Hypothalamus (tissue), 51 donors: ENCODE measurements at places on chromosomes 3 and 15.

DNA sequence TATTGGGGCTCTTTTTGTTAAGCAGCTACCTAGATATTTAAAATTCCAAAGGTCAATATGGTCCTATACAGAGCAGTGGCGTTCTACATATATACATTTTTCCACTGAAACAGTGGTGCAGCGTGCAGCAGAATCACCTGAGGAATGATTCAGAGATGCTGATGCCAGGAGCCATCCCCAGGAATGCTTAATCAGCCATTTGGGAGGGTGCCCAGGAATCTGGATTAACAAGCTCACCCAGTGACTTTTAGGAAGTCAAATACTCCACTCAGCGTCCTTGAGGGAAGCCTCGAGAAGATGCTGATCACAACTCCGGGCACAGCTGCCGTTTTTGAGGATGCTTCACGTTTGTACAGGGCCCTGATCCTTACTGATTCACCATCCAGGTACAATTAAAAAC lies 82.6 kb upstream of the ARHGEF3 start:
- DNase-seq = no peak

GRCh38 chr3:97417-98258 lies 98.9 kb upstream of the CHL1 start:
- DNase-seq = no peak

- DNase-seq = no peak
These were observed 84.7 kb upstream of the PTX3 start for GRCh38 chr3:157351981-157352380.

GRCh38 chr3:141093397-141093796 lies 42.2 kb downstream of the SPSB4 start:
- DNase-seq = no peak

- DNase-seq = no peak
These were observed 15.7 kb upstream of the ZXDC start for GRCh38 chr3:126491221-126492013.

DNA sequence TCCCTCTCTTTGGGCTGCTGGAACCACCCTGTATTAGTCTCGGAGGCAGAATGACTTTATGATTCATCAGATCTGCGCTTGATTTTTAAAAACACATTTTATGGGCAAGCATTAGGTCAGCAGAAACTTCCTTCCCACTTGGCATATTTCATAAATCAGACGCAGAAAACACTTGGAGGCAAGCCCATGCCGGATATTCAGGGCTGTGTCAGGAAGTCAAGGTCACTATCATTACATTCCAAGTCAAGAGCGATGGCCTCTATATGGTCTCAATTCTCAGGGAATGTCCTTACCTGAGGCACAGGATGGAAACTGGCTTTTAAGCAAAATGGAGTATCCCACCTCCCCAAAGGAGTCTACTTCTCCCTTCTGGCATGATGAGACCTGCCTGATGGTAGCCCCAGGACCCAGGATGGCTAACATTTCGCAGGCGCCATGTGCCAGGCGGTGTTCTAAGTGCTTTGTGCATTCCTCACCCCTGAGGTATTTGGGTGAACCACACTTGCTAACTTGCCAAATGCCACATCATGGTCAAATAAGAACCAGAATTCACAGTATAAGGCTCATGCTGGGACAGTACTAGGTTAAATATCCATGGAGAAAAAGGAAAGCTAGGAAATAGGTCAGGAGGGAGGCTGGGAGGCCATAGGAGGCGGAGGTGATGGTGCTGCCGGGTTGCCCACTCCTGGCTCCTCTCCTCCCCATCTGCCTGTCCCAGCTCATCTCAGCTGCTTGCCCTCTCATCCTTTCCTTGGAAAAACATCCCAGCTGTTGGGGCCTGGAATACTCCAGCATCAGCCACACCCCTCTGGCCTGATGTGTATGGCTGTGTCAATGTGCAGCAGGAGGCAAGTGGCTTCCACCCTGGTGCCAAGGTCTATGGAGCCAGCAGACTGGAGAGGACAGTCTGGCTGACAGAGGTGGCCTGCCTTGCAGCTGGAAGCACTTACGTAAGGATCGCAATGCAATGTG lies 18.8 kb downstream of the BCL2L10 start:
- DNase-seq = no peak

DNA sequence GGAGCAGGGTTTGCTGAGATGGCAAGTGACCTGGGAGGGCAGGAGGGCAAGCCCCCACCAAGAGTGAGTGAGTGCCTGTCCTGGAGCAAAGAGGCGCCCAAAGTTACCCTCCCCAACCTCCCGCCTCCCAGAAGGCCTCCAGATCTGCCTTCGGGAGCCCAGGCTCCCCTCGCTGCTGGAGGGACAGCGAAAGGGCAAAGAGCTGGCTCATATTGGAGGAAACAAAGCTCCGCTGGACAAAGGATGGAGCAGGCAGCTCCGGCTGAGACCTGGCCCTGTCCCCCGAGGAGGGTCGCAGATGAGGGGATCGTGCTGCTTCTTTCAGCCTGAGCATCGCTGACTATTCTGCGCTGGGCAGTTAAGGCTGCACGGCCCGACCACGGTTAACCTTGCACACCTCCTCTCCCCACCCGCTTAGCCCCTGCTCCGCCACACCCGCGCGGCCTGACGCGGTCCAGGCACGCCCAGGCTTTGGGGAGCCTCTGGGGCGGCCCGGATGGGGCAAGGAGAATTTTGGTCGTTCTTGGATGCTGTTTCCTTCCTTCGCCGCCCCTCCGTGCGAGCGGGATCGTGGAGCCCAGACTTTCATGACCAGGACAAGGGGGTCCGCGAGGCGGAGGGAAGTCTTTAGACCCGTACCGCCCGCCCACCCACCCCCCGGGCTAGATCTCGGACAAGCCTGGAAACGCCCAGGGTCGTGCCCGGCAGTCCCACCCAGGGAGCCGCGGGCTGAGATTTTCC lies 651 bp downstream of the PLCD1 start:
- no peak for DNase-seq

- DNase-seq = no peak
These were observed 50.0 kb upstream of the SMAD6 start for GRCh38 chr15:66651913-66652642.

GRCh38 chr15:48794697-48795134 lies 16.2 kb downstream of the CEP152 start:
- DNase-seq = no peak

GRCh38 chr15:67833710-67834511 lies 5.9 kb downstream of the RNU6-1 start:
- DNase-seq = no peak

GRCh38 chr15:57218826-57219576 lies 157.3 kb upstream of the CGNL1 start:
- no peak for DNase-seq

- no peak for DNase-seq
These were observed 2.5 kb downstream of the TWF2 start for GRCh38 chr3:52236424-52236886.

DNA sequence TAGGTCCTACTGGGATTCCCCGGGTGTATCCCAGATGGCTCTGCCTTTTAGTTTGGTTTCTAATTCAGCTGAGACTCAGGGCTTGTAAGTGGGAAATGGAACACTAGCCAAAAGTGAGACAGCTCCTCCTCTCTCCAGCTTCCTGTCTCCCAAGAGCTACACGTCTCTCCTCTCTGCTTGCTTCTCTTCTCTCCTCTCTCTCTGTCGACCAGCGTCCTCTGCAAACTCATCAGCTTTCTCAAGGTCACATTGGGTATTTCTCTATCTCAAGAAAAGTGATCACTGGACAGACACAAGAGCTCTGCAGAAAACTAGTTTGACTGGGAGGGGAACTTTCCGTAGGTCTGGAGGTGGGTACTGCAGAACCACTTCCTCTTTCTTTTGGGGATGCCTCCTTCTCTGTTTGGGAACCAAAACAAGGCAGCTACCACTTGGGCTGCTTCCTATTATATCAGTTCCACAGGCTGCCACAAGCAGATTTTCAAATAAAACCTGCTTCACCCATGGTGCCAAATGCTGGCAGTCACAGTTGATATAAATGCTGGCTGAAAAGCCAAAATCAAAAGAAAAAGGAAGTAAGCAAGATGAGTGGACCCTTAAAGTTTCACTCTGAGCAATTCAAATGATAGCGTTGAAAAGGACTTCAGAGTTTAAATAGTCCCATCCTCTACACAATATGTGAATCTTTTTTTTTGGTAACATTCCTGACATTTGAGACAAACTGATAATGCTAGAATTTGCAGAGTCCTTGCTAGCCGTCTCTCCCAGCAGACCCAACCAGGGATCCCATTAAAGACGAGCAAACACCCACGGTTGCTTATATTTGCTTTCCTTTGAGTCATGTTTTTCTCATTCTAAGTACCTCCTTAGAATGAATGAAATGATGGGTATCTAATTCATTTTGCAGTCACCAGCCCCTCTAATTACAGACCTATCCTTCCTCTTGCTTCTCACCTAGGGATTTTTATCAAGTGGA lies 7.2 kb upstream of the DYNC1LI1 start:
- DNase-seq = peak; percentile 45

DNA sequence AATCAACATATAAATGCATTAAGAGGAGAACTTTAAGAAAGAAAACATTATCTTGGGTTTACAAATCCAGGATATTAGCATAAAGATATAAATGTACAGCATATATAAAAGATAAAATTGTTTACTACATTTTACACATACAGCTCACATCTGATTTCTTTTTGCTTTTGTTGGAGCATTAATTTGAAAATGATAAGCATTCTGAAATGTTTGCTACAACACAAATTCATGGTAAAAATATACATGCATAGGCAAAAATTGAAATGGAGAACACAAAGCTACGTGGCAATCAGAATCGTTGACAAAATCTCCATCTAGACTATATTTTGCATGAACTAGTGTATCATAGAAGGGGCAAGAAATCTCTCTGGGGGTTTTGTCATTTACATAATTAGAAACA lies 159.1 kb downstream of the TIGIT start:
- no peak for DNase-seq

GRCh38 chr3:184914628-184915027 lies 102.7 kb downstream of the VPS8 start:
- DNase-seq = no peak

- no peak for DNase-seq
These were observed 277.2 kb downstream of the TBL1XR1 start for GRCh38 chr3:176919836-176920765.

DNA sequence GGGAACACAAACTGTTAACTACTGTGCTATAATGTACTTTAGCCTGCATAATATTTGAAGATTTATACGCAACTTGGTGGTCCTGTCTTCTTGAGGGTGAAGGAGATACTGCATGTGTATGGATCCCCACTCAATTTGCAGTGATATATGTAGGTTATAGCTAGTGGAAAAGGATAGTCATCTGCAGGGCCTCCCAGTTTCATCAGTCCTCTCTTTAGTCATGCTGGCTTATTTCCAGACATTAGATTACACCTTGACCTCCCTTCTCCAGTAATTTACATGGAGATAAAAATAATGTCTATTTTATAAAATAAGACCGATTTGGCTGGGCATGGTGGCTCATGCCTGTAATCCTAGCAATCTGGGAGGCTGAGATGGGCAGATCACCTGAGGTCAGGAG lies 3.7 kb downstream of the NR1D2 start:
- no peak for DNase-seq

DNA sequence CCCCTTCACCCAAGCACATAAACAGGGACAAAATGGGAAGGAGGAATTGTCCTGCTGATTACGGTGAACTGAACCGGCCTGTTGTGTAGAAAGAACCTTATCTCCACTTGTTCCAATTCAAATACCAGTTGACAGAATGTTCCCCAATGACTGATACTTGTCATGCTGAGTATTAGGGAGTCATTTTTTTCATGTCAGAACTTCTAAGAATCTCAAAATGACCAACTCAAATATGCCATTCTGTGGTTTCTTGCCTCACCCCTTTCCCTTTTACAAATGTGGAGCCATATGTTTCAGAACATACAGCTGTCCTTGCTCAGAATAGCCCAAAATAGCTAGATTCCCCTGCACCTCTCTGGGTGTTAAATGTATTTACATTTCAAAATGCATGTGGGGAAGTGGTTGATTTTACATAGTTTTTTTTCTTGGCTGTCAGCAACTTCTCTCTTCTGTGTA lies 405.9 kb upstream of the TBL1XR1 start:
- DNase-seq = no peak

DNA sequence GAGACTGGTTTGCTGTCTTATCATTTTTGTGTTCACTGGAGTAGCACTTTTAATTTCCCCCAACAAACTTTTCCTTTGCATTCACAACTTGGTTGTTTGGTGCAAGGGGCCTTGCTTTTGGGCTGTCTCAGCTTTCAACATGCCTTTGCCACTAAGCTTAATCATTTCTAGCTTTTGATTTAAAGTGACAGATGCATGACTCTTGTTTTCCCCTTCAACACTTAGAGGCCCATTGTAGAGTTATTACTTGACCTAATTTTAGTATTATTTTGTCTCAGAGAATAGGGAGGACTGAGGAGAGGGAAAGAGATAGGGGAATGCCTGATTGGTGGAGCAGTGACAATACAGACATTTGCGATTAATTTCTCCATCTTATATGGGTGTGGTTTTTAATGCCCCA lies 340.1 kb upstream of the MANF start:
- DNase-seq = no peak

DNA sequence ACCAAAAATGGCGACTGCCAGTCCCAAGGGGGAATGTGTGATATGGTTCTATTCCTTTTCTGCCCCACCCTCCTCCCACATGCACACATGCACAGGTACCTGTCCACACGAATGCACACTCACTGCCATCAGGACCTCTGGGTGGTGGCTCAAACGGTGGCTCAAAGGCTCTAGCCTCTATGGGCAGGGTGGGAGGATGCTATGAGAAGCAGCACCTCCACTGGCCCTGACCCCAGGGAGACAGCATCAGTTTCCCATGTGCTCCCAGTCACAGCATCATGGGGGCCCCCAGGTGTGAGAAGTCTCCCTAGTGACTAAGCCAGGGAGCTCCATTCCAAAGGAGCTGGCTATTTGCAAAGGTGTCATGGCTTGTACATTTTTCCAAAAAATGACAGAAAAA lies 15.9 kb downstream of the SEMA3G start:
- DNase-seq = no peak

DNA sequence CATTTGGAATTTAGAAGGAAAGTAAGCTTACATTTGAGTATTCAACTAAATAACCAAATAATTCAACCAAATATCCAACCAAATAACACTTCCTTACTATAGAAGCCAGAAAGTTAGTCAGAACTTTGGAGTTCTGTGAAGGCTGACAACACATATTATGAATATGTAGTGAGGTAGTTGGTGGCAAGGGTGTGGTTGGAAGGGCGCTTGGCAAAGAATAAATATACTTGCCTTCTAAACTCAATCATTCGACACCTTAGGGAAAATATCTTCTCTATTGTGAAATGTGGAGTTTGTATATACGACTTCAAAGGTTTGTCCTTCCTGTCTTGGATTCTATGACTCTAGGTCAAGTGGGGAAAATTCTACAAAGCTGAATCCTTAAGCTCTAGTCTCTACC lies 111.7 kb upstream of the OSTN start:
- DNase-seq = no peak

DNA sequence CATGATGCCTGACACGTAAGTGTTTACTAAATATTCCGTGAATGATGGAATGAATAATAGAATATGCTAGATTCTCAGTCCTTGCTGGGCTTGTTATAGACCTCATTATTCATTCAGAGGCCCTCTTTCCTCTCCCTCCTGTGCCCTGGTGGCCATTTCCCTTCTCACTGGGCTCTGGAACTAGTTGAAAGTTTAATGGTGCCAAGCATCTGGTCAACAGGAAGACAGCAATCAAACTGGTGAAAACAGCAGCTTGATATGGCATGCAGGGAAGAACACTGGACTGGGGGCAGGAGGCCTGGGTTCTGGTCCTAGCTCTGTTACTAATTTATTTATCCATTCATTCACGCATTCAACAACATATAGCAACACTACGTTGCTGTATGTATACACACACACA lies 3.7 kb upstream of the APOD start:
- no peak for DNase-seq
